ENCODE measurements at places on chromosomes 11 and 22.

DNA sequence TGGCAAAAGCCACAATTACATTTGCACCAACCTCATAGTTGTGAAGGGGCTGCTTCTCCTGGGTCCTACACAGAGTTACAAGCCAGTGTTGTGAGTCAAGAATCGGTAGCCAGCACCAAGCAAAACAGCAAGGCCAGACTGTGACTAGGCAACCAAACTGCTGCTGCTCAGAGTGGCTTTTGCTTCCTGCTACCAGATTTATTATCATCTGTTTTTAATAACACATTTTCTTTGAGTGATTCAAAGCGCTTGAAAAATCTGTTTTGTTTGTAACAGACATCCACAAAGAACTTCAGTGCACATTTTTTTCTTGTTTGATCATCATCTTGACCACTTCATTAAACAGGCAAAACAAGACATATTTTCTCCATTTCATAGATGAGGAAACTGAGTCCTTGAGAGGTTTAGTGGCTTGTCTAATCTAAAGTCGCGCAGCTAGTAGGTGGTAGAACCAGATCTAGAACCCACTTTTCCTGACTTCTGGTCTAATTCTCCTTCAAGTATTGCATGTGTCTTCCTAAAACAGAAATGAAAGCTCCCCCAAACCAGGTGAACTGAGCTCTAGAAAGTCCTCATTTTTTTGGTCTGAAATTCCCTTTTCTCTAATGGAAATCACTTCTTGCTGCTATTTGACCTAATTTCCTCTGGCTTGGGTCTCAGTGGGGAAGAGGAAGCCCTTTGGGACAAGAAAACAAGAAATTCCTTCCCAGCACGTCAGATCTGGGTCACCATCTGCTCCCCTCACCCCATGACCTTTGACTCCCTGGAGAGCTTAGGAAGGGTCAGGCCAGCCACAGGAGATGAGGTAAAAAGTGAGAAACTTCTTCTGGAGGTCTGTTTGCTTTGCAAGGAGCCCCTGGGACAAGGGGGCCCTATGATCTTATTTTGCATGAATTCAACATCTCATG lies 39.9 kb downstream of the CWC15 start:
- DNase-seq, result no peak

GRCh38 chr11:9072626-9073176 lies 18.7 kb downstream of the SCUBE2 start:
- DNase-seq, result no peak

GRCh38 chr22:48138427-48138826 lies 1376.0 kb downstream of the TBC1D22A start:
- no peak for DNase-seq

DNA sequence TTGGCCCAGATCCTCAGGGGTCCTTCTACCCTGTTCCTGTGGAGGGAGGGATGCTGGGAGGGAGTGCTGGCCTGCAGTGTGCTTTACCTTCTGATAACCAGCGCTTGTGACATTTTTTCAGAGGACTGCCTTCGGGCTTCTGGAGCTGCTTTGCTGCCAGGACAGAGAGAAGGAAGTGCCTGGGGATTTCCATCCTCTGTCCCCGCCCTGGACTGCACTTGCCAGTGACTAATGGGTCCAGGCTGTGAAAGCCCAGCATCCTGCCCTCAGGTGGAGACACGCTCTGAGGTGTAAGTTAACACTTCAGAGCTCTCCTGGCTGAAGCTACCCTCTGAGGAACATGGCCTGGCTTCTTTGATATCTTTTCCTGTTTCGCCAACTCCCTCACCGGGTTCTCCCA lies 158.7 kb upstream of the SYT13 start:
- DNase-seq, result no peak

- no peak for DNase-seq
These were observed 39.9 kb upstream of the RAB1B start for GRCh38 chr11:66228521-66228920.

GRCh38 chr22:40714499-40715337 lies 35.4 kb downstream of the MCHR1 start:
- DNase-seq, result no peak

- no peak for DNase-seq
These were observed 1.5 kb downstream of the FHIP1B start for GRCh38 chr11:6232899-6233298.

DNA sequence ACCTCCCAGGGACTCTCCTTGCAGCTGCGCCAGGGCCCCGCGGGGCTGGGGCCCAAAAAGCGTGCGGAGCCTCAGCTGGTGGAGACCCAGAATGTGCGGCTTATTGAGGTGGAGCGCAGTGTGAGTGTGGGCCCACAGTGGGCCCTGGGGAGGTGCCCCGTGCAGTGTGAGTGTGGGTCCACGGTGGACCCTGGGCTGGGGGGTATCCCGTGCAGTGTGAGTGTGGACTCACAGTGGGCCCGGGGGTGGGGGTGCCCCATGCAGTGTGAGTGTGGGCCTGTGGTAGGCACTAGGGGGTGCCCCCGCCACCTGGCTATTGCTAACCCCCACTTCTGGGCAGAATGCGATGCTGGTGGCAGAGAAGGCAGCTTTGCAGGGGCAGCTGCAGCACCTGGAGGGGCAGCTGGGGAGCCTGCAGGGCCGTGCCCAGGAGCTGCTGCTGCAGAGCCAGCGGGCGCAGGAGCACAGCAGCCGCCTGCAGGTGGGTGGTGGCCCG lies 7.8 kb upstream of the RPS6KA4 start:
- no peak for DNase-seq

DNA sequence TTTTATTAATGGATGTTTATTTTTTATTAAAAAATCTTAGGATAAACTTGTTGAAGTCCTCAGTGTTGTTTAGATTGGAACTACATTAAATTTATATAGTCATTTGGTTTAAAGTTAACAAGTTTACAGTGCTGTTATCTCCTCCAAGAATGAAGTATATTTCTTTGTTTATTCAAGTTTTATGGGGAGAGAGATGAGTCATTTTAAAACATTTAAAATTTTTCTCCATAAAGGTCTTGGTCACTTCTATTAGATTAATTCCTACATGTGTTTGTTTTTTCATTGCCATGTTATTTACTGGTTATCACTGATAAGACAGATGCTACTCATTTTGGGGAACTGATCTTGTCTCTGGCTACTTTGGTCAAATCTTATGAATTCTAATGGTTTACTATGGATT lies 429.6 kb downstream of the METTL15 start:
- DNase-seq, result no peak

DNA sequence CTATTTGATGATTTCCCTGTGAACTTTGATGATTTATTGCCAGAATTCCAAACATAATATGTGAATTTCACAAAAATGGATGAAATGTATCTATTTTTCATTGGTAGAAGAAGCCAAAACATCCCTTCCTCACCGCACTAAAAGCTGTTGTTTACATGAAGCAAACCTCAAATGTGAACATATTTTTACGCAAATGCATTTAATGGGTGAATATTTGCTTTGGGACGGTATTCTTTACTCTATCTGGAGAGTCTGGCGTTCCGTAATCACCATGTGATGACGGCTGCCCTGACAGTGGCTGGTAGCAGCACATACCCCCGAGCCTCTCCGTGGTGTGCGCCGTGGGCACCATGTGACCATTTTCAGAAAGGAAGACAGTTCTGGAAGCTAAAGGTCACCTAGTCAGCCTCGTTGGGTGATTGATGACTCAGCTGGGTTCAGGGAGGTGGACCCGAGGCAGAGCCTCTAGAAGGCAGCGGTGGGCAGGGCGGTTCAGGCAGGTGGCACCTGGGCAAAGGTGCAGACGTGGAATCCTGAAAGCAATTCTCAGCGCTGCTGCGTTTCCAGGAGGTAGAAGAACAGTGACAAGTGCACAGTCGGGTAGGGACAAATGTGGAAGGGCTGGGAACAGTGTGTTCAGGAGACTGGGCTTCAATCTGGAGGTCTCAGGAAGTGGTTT lies 45.3 kb downstream of the PPARA start:
- DNase-seq, result no peak

DNA sequence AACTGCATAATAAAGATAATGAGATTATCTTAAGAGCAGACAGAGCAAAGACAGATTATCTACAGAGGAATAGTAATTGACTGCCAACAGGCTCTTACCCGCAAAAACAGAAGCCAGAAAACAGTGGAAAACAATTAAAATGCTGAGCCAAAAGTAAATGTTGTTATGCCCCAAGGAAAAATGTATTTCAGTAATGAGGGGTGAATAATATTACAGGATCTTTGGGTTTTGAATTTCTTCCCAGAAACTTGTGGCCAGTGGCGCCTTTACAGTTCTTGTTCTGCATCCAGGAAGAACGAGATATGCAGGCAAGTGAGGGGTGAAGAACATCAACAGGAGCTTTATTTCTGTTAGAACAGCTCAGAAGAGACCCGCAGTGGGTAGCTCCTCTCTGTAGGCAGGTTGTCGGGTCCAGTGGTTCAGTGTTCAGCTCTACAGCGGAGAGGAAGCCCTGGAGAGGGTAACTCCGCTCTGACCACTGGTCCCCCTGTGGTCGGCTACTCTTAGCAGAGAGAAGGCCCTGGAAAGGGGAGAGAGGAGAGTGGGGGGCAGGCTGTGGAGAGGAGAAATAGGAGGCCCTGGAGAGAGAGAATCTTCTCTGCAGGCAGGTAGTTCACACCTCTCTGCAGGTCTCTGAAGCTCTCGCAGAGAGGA lies 51.8 kb upstream of the SC5D start:
- DNase-seq, result no peak

GRCh38 chr11:20031155-20032001 lies 128.9 kb downstream of the DBX1 start:
- DNase-seq, result no peak

DNA sequence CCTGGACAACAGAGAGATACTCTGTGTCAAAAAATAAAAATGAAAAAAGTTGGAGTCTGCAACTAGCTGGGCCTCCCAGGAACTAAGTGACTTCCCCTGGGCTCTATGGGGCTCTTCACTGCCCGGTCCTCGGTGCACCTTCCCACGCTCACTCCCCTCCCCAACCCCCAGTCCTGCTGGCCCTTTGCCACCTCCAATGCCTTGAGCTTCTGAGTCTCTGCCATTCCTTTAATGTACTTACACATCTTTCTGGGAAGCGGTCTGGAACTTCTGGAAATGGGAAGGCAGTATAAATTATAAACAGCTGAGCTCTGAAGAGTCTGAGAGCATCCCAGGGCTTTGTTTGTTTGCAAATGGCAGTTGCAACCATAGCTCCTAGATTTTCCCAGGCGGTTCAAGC lies 5.9 kb upstream of the BATF2 start:
- no peak for DNase-seq

DNA sequence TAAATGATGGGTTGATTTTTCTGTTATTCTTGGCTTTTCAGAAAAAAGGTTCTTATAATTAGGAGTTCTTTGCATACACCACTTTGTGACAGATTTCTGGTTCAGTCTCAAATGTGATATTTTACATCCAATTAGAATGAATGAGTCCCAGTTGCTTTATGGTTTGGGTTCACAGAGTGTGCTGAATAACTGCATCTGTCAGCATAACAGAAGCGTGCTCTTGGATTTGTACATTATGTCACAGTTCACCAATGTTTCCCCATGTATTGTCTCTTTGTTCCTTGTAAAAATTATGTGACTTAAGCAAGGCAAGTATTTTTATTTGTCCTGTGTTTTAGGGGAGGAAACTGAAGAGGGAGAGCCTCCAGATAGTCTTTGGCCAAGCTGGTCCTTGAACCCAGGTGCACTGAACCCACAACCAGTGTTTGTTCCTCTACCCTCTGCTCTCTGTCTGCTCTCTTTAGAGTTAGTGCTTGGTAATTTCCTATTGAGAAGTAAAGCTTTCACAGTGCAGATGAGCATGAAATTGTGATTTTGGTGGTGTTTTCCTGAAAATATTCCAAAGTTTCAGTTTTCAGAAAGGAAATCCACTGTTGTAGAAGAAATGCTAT lies 107.5 kb downstream of the TBC1D22A start:
- no peak for DNase-seq

Measured in endothelial cell (in vitro differentiated cells).